ENCODE measurements at places on chromosomes 6 and 20.

GRCh38 chr20:4082406-4083097 lies 67.2 kb upstream of the RNF24 start:
- DNase-seq = peak; percentile 81

- DNase-seq = no peak
Observed at GRCh38 chr6:39296745-39297640, 17.2 kb downstream of the KCNK17 start.

- no peak for DNase-seq
Observed at GRCh38 chr6:159805440-159806020, 5.5 kb downstream of the PNLDC1 start.

DNA sequence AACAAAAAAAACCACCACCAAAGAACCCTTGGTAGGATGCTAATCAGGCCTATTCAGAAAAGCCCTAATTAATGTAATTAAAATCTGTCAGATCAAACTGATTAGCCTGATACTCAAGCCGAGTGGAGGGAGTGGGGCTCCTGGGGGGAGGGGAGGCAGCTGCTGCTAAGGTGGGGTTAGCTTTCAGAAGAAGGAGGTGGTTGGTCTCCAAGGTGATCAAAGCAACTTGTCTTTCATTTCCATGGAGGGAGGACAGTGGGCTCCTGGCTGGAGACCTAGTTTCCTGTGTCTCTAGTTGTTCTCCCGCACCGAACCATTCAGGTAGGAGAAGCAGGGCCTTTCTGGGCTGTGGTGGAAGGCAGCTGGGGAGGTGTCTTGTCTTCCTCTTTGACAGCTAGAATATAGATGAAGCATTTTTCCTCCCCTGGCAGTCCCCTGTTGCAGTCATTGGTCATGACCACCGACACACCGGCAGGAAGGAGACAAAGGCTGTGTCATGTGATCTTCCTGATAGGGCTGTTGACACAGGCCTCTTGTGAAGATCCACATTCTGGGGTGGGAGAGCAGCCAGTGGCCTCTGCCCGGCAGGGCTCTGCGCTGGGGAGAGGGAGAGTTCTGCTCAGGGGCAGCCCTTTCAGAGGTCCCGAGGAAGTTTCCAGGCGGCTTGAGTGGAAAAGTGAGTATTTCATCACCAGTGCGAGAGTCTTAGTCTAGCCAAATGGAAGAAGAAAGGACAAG lies 39.9 kb upstream of the PRDM1 start:
- DNase-seq = no peak

DNA sequence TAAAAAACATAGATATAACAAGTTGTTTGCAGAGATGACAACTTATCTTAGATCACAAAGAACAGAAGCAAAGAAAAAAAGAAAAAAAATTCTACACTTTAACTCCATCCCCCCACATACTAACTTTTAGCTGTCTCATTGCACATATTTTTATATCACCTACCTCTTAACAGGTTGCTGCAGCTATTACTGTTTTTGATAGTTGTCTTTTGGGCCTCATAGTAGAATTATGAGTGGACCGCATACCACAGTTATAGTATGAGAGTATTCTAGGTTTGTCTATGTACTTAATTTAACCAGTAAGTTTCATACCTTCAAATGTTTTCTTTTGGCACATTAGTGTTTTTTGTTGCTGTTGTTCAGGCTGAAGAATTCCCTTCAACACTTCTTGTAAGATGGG lies 12.3 kb downstream of the RSPH3 start:
- DNase-seq = no peak

- peak; percentile 4 for DNase-seq
Observed at GRCh38 chr6:33144373-33144772, 47.9 kb downstream of the COL11A2 start.

- DNase-seq = peak; percentile 59
Observed at GRCh38 chr20:35619196-35620095, 3.8 kb downstream of the SPAG4 start.

- no peak for DNase-seq
Observed at GRCh38 chr6:137518386-137518983, 24.3 kb upstream of the OLIG3 start.

- DNase-seq = no peak
Observed at GRCh38 chr6:52536424-52536916, 40.4 kb downstream of the TRAM2 start.

DNA sequence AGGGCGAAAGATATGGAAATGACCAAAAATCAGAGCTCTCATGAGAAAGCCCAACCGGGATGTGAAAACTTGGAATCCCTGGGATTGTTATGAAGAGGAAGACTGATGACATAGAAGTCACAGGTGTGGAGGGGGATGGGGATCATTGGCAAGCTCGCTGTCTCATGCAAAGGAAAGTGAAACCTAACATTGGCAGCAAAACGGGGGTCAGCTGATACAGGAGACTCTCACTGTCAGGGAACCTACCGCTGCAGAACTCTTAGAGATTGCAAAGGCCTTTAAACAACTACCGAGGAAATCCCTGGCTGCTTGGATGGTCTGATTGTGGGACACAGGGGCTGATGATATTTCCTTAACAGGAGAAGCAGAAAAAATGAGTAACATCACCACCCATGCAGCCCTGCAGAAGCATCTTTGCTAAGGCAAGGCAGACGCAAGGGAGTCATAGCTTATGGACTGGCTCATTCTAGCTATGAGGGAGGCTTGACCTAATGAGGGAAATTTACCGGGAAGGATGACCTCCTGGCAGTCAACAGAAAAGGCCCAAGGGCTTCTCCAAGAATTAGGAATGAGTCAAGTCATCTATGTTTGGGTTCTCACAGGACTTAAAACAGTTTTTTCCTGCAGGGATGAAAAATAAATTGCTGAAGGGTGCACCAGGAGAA lies 7.0 kb downstream of the MUC21 start:
- no peak for DNase-seq

DNA sequence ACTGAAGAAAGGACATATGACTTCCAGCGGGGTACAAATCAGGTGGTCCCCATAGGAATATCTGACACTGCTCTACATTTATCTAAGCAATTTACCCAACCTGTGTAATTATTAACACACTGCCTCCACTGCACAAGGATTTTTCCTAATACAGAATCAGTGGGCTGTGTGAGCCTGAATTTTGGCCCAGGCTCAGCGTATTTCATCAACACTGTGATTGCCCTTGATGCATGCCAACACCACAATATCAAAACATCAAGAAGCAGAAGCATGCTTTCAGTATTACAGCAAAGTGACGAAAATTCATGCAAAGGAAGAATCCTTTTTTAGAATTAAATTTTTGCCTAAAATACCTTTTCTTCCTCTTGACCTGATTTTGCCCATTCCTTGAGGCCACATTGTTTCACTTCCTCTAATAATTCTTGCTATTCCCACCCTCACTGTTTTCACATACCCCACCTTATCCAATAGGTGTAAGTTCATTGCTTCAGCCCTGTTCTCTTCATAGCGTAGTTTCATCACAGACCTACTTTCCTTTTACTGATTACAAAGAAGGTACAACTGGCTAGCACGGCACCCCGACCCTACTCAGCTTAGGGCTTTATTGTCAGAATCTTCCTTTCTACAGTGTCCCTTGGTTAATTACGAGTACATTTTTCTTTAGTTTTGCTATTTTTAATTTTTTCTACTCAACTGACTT lies 83.7 kb upstream of the PTCHD4 start:
- DNase-seq = no peak

DNA sequence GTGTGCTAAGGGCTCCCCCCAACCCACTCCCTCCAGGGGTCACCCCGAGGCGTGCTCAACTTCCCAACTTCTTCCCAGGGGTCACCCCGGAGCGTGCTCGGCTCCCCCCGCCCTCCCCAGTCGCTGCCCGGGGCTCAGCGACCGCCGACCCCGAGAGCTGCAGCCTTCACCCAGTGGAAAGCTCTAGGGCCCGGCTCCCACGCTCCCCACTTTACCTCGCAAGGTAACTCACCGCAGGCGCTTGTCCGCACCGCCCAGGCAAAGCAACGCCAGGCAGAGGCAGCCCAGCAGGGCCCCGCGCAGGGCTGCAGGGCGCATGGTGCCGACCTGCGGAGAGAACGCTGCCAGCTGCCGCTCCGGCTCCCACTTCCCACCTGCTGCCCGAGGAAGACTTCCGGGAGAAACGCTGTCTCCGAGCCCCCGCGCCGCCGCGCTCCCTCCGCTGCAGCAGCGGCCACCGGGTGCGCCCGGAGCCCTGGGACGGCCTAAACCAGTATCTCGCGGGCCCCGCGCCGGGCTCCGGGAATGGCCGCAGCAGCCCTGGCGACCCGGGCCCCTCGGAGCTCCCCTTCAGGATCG lies 396 bp downstream of the RNASET2 start:
- DNase-seq = no peak

DNA sequence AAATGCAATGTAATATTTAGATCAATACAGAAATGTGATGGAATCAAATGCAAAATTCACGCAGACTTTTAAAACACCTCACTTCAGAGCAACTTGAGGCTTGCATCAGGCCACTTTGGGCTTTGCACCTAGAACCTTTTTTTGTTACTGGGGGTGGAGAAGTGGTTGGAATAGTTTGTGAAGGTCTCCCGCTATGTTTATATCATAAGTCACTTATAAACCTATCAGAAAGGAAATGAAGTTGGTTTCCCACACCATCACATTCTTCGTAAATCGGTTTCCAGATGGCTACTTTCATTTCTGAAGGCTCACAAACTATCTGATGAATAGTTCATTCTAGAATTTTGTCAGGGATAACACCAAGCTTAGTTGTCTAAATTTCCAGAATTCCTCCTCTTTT lies 74.8 kb downstream of the PKHD1 start:
- DNase-seq = no peak

- DNase-seq = no peak
Observed at GRCh38 chr6:71585472-71585871, 296.9 kb downstream of the OGFRL1 start.

DNA sequence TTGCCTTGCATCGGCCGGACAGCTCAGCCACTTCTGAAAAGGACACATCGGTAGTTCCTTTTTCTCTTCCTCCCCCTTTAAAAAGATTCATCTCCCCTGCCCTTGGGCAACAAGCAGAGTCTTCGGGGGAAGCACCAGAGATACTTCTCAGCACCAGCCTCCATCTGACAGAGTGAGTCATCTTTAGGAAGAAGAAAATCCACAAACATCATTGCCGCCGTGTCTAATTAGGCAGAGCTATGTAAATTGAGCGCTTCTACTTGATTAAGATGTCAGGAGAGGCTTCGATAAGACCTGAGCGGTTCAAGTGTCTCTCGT lies 186.4 kb downstream of the TAF4 start:
- no peak for DNase-seq

GRCh38 chr6:147534116-147534860 lies 25.8 kb downstream of the SAMD5 start:
- no peak for DNase-seq

DNA sequence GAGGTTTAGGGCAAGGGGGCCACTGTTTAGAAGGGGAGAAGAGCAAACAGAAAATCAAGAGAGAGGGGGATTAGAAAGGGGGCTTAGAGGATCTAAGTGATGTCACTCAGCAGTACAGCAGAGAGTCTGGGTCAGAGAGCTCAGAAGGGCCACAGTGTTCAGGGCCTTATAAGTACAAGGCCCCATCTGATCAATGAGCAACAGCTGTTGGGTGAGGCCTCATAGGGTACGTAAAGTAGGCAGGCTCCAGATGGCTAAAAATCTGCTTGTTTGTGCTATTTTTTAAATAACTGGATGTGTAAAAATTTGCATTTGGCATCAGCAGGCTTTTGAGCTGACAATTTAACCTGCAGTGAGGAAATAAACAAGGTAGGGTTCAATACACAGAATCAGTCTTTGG lies 149.8 kb downstream of the SH3BGRL2 start:
- no peak for DNase-seq

GRCh38 chr6:108576709-108577108 lies 16.0 kb downstream of the FOXO3 start:
- no peak for DNase-seq

- DNase-seq = no peak
Observed at GRCh38 chr6:150822932-150823331, 42.6 kb upstream of the MTHFD1L start.

DNA sequence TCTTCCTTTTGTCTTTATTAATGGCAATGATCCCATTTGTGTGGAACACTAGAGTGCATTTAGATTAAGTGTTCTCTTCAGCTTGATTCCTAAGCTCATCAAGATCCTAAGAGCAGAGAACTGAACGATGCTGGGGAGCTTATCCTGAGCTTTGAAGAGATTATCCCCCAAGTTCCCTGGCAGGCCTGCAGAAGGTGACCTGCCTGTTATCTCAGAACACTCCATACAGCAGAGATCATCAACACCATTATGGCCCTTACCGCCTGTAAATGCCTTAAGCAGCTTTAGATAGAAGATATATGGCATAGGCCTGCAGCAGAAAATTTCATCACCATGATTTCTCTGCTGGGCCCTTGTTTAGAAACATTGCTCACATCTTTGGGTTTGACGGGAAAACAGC lies 779.9 kb upstream of the MAP3K7 start:
- DNase-seq = no peak

- peak; percentile 96 for DNase-seq
Observed at GRCh38 chr6:21987501-21987957, 309.3 kb downstream of the PRL start.

GRCh38 chr6:115358616-115359015 lies 702.1 kb downstream of the FRK start:
- no peak for DNase-seq

- no peak for DNase-seq
Observed at GRCh38 chr6:163260911-163261310, 153.6 kb upstream of the QKI start.

DNA sequence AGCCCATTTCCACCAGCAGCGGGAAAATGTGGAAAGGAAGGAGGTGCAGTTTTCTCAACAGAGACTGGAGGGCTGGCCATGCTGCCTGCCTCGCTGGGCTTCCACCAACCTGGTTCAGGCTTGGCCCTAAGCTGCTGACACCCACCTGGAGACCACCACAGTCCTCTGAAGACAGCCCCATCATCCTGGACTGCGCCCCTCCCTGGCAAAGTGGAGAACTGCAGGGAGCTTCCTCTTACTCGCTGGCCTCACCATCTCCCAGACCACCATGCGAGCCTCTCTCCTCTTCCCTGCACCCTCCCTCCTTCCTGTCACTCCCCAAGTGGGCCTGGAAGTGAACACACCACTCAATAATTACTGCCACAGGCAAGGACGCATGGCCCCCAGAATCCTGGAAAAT lies 71.5 kb downstream of the PSMG4 start:
- no peak for DNase-seq

DNA sequence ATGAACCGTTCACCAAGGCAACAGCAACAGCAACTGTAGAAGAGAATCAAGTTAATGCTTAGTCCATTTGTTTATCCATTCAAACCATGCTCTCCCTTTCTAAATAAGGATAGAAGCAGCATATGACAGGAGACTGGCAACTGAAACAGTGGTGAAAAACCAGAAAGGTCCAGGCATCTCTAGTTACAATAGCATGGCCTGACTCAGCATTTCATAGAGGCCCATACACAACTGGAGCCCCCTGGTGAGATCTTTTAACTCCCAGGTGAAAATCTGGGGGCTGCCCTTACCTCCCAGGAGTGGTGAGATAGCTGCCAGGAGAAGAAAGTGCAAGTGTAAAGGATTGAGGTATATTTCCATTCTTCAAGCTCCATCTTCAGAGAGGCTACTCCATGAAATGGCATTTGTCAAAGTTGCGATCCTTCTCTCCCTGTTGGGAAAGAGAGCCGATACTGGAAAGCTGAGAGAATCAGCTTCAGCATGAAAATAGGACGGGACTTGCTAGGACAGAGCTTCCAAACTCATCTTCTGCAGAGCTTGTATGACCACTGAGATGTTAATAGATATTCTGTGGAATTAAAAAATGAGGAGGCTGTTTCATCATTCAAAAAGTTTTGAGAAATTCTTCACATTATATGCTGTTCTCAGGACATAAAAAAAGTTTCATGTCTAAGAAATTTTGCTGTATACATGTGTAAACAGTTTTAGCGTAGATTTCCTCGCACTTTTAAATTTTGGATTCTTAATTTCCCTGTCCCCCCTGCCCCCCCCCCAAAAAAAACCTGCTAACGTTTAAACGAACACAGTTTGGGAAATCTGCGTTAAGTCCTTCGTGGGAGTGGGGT lies 10.9 kb upstream of the SLC2A12 start:
- DNase-seq = no peak

All from astrocyte (in vitro differentiated cells and primary cell).